ENCODE measurements at places on chromosomes 11 and 22.

- DNase-seq: no peak
These were observed 183.1 kb downstream of the CHST1 start for GRCh38 chr11:45482331-45482730.

- no peak for DNase-seq
These were observed 147.4 kb downstream of the BBOX1 start for GRCh38 chr11:27187848-27188621.

- no peak for DNase-seq
These were observed 28.3 kb downstream of the MYO18B start for GRCh38 chr22:25770333-25770732.

DNA sequence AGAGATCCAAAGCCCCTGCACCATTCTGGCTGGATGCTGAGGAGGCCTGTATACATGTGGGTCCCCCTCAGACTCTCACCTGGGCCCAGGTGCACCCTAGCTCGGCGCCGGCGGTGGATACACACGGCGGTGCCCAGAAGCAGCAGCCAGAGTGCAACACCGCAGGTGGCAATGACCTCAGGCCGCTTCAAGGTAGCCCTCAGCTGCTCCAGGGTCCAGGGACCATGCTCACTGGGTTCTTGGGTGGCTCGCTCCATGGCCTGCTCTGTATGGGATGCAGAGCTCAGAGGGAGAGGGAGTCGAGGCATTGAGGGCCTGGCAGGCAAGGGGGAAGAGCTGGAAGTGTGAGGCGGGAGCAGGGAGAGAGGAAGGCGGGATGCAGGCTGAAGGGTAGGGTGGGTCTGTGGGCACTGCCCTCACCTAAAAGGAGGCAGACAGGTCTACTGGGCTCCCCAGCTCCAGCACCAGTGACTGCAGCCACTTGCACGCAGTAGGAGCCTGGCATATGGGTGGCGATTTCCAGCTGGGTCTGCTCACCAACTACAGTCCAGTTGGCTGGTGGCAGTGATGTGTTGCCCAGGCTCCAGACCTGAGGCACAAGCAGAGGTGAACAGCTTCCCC lies 3.8 kb downstream of the ROBO4 start:
- no peak for DNase-seq

DNA sequence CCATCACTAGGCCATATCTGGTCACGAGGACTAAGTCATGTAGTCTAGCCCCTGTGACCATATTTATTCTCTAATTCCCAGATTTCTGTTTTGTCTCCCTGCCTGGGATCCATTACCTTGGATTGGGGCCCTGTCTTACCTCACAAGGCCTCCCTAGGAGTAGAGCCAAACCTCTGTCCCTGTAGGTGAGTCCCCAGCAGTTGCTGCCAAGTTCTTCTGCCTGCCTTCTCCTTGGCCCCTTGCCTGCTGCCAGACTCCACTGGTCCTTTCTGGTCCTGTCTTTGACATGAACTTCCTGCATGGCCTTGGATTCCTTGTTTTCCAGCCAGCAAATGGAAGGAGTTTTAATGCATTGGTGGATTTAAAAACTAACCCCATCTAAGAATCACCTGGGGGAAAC lies 35.6 kb upstream of the CADM1 start:
- DNase-seq: no peak

- DNase-seq: no peak
These were observed 432.2 kb upstream of the ANO3 start for GRCh38 chr11:25899617-25900160.

DNA sequence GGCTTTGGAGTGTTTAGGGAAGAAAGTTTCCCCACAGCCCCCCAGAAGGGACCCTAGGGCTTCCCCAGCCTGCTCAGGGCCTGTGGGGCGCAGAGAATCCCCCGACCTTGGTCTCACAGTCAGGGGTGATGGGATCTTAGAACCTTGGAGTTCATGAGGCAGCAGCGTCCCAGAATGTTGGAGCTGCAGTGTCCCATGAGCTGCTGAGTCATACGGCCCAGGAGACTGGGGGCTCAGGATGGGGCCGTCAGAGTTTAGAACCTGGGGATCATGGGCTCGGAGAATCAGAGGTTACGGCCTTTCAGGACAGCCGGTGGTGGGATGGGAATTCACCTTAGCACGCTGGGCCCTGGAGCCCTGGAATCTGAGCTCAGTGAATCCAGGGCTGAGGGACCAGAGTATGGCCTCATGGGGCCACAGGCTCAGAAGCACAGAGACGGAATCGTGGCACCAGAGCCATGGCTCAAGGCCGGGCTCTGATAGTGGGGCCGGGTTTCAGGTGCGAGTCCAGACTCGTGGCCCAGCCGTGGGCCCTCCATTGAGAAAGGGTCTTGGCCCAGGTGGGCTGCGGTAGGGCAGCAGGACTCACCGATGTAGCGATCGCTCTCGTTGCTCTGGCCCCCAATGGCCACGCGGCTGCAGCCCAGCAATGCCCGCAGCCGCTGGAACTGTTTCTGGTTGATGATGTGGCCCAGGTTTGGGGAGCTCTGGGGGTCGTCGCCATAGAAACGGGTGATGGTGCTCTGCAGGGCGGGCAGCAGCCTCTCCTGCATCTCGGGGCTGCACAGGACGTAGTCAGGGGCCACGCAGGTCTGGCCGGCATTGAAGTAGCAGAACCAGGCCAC lies 9.5 kb downstream of the ALDH3B2 start:
- DNase-seq: no peak

DNA sequence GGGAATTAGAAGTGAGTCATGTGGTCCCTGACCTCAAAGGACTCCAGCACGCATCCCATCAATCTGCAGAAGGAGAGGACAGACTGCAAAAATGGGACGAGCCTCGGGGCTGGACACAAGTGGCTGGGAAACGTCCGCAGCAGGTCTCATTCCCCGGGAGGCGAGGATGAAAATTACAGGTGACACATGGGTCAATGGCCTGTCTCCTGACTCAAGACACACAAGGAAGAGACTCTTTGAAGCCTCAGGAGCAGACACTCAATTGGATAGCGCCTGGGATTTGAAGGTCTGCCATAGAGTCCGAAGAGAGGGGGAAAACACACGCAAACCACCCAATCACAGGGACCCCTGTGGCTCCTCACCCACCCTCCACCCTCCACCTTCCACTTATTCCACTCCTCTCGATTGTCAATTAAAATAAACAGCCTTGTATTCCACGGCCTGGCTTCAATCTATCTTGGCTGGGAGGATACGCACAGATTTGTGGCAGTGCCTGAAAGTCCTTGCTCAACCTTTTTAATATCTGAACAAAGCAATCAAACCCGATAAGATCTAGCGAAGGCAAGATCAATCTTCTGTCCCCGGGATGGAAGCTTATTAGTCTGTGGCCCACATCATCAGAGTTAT lies 101.8 kb upstream of the CADM1 start:
- DNase-seq: no peak

- no peak for DNase-seq
These were observed 148.6 kb downstream of the TRIM29 start for GRCh38 chr11:119989159-119989821.

DNA sequence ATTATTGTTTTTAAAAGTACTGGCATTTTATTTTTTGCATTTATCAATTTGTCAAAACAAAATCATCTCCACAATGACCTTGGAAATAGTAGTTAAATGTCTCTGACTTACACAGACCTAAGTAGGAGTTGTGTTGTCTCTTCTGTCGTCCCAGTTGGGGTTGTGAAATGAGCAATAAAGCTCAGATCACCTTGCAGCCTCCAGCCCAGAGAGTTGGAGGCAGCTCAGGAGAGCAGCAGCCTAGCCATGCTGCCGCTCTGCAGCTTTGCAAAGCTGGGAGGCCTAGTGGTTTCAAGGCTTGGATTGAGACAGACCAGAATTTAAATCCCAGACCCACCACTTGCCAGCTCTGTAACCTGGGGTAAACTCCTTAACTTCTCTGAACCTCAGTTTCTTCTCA lies 65.2 kb upstream of the CRYBB3 start:
- DNase-seq: no peak

GRCh38 chr22:42432020-42432596 lies at the start of gene NFAM1:
Gene NFAM1, minus strand, starts transcription at chr22:42432403. Its CDS starts 46 bp downstream, at chr22:42432357.
- no peak for DNase-seq

DNA sequence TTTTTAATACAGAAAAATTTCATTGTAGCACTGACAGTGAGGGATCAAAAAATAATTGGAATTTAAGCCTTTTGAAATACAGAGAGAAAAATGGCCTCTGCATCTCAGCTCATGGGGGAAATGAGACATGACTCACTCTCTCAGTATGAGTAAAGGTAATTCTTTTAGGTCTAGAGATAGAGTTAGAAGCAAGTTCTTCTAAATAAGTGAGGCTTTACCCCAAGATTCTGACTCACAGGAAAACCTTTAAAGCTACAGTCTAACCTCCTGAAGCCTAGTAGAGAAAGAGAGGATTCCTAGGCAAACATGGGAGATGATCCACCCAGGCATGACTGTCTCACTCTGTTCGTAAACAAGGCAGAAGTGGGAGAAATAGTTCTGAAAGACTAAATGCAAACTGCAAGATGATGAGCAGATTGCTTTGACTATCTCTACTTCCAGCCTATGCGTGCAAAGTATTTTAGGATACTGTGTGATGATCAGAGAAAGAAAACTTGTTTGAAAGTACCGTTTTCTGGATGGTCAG lies 1003.3 kb upstream of the CCDC90B start:
- no peak for DNase-seq

DNA sequence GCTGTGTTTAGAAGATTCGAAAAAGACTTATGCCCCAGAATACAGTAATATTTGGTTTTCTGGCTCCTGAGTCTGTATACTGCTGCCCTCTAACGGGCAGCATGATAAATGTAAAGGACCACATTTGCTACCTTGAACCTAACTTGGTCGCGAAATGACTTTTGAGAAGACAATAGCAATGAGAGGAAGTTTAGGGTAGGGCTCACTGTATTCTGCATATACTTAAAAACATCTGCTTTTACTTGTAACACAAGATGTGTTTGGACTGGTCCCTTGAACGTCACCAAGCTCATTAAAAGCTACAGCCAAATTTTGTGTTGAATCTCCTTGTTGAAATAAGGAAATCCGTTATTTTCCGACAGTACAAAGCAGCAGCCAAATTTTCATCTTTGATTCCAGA lies 309.1 kb downstream of the SWAP70 start:
- peak; percentile 9 for DNase-seq

GRCh38 chr22:36486619-36487384 lies 5.4 kb upstream of the TXN2 start:
- DNase-seq: peak; percentile 39

- DNase-seq: no peak
These were observed 842 bp downstream of the HEPACAM start for GRCh38 chr11:124934862-124935547.

DNA sequence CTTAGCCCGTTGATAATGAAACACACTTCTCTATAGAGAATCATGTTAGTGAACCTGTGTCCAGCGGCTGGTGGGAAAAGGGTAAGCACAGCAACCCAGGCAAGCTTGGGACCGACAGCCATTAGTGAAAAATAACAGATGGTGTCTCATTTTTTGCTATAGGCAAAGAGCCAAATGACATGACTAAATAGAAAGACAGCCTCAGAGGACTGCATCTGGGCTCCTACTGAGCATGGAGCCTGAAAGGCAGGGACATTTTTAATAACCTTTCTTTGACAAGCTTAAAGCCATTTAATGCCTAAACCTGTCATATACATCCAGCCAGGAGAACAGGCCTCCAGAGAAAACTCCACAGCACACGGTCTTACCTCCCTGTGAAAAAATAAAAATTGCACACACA lies 67.0 kb downstream of the FANCF start:
- no peak for DNase-seq

DNA sequence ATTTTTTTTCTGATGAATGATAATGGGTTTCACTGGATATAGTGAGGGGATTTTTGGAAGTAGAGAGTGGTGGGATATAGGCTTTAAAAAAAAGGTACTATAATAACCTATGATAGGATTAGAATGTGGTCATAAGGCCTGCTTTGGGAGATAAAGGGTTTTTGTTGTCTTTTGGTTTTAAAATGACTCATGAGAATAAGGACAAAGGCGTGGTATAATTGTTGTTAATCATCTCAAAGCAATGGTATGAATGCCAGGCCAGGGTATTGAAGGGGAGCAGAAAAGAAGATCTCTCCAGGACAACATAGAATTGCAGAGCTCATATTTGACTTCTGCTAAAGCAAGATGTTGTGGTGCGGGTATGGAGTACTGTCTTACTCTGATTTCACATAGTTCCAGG lies 579.4 kb downstream of the JRKL start:
- no peak for DNase-seq

- no peak for DNase-seq
These were observed 235.5 kb downstream of the GRIK4 start for GRCh38 chr11:120746836-120747609.

DNA sequence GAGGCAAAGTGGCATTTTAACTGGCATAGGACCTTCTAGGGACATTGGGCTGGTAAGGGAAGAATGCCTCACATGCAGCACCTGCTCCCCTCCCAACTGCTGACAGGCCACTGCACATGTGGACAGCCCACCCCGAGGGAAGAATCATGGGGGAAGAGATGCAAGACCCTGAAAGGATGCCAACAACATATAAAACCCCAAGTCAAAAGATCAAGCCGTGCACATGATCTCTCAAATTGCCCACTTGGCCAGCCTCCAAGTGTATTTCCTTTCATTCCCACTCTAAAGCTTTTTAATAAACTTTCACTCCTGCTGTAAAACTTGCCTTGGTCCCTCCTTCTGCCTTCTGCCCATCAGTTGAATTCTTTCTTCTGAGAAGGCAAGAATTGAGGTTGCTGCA lies 947.8 kb upstream of the CCDC90B start:
- no peak for DNase-seq

DNA sequence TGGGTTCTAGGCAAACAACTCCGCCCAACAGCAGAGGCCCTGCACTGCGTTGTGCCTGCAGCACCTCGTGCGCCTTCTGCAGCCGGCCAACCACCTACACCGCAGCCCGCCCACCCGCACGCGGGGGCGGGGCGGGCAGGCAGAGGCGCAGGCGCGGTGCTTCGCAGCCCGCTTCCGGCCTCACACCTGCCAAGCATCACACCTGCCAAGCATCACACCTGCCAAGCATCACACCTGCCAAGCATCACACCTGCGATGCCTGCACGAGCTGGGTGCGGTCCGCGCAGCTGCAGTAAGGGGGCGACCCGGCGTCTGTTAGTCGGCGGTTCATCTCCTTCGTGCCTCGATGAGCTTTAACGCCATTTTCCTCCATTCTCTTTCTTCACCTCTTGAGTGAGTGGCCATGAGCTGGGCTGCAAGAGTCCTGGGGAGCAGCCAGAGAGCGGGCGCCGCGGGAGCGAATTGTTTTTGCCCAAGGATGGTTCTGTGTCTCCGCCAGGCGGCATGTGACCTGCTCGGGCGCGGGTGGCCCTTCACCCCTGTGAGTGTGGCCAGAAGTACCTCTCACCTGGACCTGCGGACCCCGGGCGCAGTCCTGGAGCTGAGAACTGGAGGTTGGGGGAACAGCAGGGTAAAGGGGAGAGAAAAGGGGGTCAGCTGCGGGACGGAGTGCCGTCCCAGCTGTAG lies at the start of gene LDHAL6A:
Gene LDHAL6A (plus strand): TSS at position 171 of the 687 bp plus-strand sequence. CDS start 825 bp downstream, outside the sequence.
- DNase-seq: no peak

DNA sequence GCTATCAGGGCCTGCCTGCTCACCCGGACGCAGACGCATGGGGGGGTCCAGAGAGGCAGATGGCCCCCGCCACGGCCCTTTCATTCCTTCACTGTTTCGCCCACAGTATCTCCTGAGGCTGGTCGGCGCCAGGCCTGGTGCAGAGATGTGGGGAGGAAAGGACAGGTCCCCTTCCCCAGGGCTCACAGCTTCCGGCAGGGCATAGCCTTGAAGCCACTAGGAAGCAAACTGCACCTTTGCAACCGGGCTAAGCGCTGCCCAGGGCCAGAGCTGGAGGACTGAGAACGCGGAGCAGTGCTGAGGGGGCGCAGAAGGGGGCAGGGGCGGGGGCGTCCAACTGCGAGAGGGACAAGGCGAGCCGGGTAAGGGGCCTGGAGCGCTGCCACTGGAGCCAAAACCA lies 20.2 kb upstream of the FLRT1 start:
- no peak for DNase-seq
